SK-MEL-5 (cell line): ENCODE measurements at places on chromosomes 5 and 9. TPM values are rescaled to one million over a fixed set of nuclear protein-coding genes. Genes with fewer than 3 reads are reported as not detected.

DAP gene
- 17.1 and 17.6 TPM in 2 replicates for total RNA-seq

CARTPT gene
- total RNA-seq, result not detected in 2 replicates

KCNT1 gene
- not detected in 2 replicates for total RNA-seq

TAS2R1 gene
- not detected in 2 replicates for total RNA-seq

SPINK5 gene
- total RNA-seq, result 0.13 and 0.45 TPM in 2 replicates

RASGEF1C gene
- 0.13 and 0.40 TPM in 2 replicates for total RNA-seq

GFM2 gene
- 64.4 and 65.5 TPM in 2 replicates for total RNA-seq

PDZD2 gene
- 0.11 and 0.26 TPM in 2 replicates for total RNA-seq

RBM27 gene
- total RNA-seq, result 21.0 and 21.1 TPM in 2 replicates

CDH12 gene
- total RNA-seq, result 33.1 and 35.9 TPM in 2 replicates

TAL2 gene
- total RNA-seq, result not detected in 2 replicates

EIF4EBP3 gene
- 3.6 and 5.7 TPM in 2 replicates for total RNA-seq

NFIB gene
- total RNA-seq, result 11.7 and 15.4 TPM in 2 replicates

FAM221B gene
- not detected in 2 replicates for total RNA-seq

WNK2 gene
- total RNA-seq, result 2.4 and 3.4 TPM in 2 replicates

PCDHB15 gene
- total RNA-seq, result 1.1 and 1.6 TPM in 2 replicates

S1PR3 gene
- total RNA-seq, result 0.50 and 0.56 TPM in 2 replicates

ANXA1 gene
- total RNA-seq, result 25.0 and 27.0 TPM in 2 replicates

PSAT1 gene
- 239 and 261 TPM in 2 replicates for total RNA-seq

PKN3 gene
- total RNA-seq, result 3.2 and 4.4 TPM in 2 replicates

PCDHA6 gene
- total RNA-seq, result not detected in 2 replicates

MARCOL gene
- 0.16 TPM in 1 of 2 replicates, not detected in the other for total RNA-seq

ISOC1 gene
- 11.7 and 12.7 TPM in 2 replicates for total RNA-seq

ADGRD2 gene
- not detected in 2 replicates for total RNA-seq

MAST4 gene
- 1.6 and 3.3 TPM in 2 replicates for total RNA-seq

CCDC183 gene
- total RNA-seq, result 0.08 and 0.42 TPM in 2 replicates

LPAR1 gene
- 0.11 TPM in 1 of 2 replicates, not detected in the other for total RNA-seq

TMEM215 gene
- total RNA-seq, result not detected in 2 replicates

CBY3 gene
- not detected in 2 replicates for total RNA-seq

SELENOP gene
- total RNA-seq, result 5.3 and 7.2 TPM in 2 replicates

RRAGA gene
- total RNA-seq, result 25.8 and 27.1 TPM in 2 replicates

MSX2 gene
- 2.0 and 3.5 TPM in 2 replicates for total RNA-seq

HSPB3 gene
- total RNA-seq, result not detected in 2 replicates

TSSK1B gene
- total RNA-seq, result not detected in 2 replicates

HMCN2 gene
- 0.03 TPM in 1 of 2 replicates, not detected in the other for total RNA-seq

FBN2 gene
- 0.34 and 0.43 TPM in 2 replicates for total RNA-seq

IL7R gene
- 0.16 and 0.18 TPM in 2 replicates for total RNA-seq
